ENCODE measurements at places on chromosomes 3 and 15. TPM values are rescaled to one million over a fixed set of nuclear protein-coding genes. Genes with fewer than 3 reads are reported as not detected.

DNA sequence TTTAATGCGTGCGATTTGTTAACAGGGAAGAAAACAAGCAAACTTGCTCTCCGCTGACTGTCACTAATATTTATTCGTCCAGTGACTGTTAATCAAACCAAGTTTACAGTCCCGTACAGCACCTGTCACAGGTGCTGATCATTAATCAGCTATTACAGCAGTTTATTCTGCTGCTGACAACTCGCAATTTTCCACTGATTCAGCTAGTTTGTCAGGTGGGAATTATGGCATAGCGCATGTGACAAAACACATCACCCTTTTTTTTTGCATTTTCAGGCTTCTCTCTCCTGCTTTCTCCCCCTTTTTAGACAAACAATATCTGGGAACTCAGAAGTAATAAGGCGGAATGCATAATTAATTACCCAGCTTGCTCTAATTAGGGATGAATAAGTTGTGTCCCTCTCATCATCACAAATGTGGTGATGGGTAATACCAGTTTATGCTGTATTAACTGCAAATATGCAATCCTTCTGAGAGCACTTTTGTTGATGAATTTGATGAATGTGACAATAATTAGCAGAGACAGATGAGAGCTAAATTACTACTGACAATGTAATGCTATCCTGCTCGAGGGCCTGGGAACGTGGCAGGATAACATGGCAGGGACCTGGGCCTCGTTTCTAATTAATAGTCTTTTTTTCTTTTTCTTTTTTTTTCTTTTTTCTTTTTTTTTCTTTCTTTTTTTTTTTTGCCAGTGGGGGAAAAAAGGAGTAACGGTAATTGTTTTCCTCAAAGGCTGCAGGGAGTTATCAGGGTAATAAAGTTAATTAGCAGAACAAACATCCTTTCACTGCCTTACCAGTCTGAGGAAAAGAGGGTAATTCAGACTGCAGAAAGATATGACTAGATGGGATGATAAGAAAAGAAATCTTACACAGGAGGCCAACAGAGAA is 150.3 kb upstream of the SOX2 start:
- no peak overlapping the region for H3K4me3 ChIP-seq
- no peak overlapping the region for H3K27ac ChIP-seq
- H3K4me1 ChIP-seq = peaks cover under 1% of the 10 kb centered on the region
- DNase-seq = no peak
- H3K27me3 ChIP-seq = no peaks in the 10 kb centered on the region
- no peaks in the 10 kb centered on the region for H3K36me3 ChIP-seq

GRCh38 chr3:195159117-195159813 is 111.7 kb downstream of the XXYLT1 start:
- H3K27ac ChIP-seq = no peak overlapping the region
- no peaks in the 10 kb centered on the region for H3K36me3 ChIP-seq
- peaks cover 6% of the 10 kb centered on the region for H3K4me1 ChIP-seq
- no peaks in the 10 kb centered on the region for H3K27me3 ChIP-seq
- H3K4me3 ChIP-seq = no peak overlapping the region

GRCh38 chr3:190830031-190830430 is 32.5 kb downstream of the GMNC start:
- DNase-seq = no peak
- H3K4me1 ChIP-seq = no peaks in the 10 kb centered on the region
- H3K4me3 ChIP-seq = no peak overlapping the region
- H3K27ac ChIP-seq = no peak overlapping the region
- H3K27me3 ChIP-seq = no peaks in the 10 kb centered on the region
- H3K36me3 ChIP-seq = no peaks in the 10 kb centered on the region

GRCh38 chr3:102979191-102979590 is 544.4 kb downstream of the ZPLD1 start:
- H3K4me3 ChIP-seq = no peak overlapping the region
- H3K27me3 ChIP-seq = no peaks in the 10 kb centered on the region
- H3K27ac ChIP-seq = no peak overlapping the region

DNA sequence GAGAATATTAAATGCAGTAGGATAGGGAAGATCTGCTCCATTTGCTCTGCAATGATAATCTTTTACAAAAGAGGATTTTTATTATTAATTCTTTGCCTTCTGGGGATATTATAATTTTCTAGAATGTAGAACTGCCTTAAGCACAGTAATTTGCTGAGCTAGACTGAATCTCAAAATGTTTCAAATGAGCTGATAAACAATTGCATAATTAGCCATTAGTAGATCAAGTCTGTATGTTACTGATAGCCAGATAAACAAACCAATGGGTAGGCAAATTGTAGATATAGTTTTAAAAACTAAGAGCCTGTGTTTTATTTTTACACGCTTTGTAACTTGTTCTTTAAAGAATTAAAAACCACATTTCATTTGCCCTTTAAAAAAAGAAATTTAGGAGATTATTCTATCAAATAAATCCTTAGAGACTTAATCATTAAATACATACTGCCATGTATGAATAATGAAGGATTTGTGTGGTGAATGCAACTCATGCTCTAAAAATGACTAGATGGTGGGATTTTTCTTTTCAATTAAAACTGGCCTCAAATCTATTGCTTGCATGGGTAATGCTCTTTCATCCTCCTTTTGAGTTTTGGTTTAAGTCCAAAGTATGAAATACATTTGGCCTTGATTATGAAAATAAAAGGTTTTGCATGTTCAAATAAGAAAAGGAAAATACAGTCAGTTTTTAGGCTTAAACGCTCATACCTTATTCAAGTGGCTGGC is 32.6 kb upstream of the NANOGP8 start:
- H3K27ac ChIP-seq = no peak overlapping the region
- H3K4me1 ChIP-seq = no peaks in the 10 kb centered on the region
- DNase-seq = no peak
- H3K27me3 ChIP-seq = no peaks in the 10 kb centered on the region
- no peak overlapping the region for H3K4me3 ChIP-seq

- no peak overlapping the region for H3K4me3 ChIP-seq
- H3K36me3 ChIP-seq = no peaks in the 10 kb centered on the region
- no peak overlapping the region for H3K27ac ChIP-seq
- H3K4me1 ChIP-seq = no peaks in the 10 kb centered on the region
- no peaks in the 10 kb centered on the region for H3K27me3 ChIP-seq
These were observed 225.6 kb upstream of the HES1 start for GRCh38 chr3:193910310-193910709.

DNA sequence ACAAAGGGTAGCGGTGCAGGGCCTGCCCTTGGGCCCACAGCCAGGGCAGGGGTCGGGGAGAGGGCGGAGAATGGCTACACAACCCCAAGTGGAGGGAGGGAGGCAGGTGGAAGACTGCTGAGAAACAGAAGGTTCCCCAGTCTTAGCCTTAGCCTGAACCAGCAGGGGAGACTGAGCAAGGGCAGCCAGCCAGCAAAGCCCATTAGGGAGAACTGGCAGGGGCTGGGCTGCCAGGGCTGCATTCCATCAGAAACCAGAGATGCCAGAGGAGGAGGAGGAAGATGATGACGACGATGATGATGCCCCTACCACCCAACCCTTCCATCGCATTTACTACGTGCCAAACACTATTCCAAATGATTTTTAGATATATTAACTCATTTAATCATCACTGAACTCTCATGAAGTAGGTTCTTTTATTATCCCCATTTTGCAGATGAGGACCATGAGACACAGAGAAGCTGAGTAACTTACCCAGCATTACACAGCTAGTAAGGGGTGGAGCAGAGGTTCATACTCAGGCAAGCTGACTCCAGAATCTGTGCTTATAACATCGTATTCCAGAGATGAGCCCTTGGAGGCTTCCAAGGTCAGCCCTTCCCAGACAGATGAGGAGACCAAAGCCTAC is 8.7 kb downstream of the SEMA7A start:
- no peaks in the 10 kb centered on the region for H3K4me1 ChIP-seq
- no peak overlapping the region for H3K4me3 ChIP-seq
- no peaks in the 10 kb centered on the region for H3K36me3 ChIP-seq
- no peak overlapping the region for H3K27ac ChIP-seq
- H3K27me3 ChIP-seq = no peaks in the 10 kb centered on the region

- no peak overlapping the region for H3K4me3 ChIP-seq
- no peaks in the 10 kb centered on the region for H3K36me3 ChIP-seq
- H3K27ac ChIP-seq = no peak overlapping the region
- H3K27me3 ChIP-seq = no peaks in the 10 kb centered on the region
These were observed 36.6 kb downstream of the TJP1 start for GRCh38 chr15:29785642-29786041.

Gene BCL2A1
- 0.86 TPM for total RNA-seq

Gene GAP43
- 1.8 TPM for total RNA-seq

DNA sequence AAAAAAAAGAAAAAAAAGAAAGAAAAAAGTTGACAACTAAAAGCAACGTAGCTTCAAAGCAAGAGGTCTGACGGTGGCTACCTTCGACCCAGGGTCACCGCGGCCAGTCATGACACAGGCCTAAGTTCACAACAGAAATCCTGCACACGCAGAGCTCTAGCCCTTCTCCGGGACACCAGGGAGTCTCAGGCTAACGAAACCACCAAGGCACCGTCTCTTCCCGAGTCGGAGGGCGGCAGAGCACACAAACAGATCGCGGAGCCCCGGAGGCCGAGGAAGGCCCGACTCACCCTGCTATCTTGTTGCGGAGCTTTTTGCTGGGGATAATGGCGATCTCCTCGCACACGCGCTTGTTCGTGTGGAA is 584 bp downstream of the RPS17 start:
- DNase-seq = peak; percentile 25
- H3K4me3 ChIP-seq = peak overlapping the region; percentile 99
- peaks cover 4% of the 10 kb centered on the region for H3K4me1 ChIP-seq
- H3K27me3 ChIP-seq = no peaks in the 10 kb centered on the region
- H3K36me3 ChIP-seq = peaks cover 19% of the 10 kb centered on the region

Gene MESP1
- 10.5 TPM for total RNA-seq

DNA sequence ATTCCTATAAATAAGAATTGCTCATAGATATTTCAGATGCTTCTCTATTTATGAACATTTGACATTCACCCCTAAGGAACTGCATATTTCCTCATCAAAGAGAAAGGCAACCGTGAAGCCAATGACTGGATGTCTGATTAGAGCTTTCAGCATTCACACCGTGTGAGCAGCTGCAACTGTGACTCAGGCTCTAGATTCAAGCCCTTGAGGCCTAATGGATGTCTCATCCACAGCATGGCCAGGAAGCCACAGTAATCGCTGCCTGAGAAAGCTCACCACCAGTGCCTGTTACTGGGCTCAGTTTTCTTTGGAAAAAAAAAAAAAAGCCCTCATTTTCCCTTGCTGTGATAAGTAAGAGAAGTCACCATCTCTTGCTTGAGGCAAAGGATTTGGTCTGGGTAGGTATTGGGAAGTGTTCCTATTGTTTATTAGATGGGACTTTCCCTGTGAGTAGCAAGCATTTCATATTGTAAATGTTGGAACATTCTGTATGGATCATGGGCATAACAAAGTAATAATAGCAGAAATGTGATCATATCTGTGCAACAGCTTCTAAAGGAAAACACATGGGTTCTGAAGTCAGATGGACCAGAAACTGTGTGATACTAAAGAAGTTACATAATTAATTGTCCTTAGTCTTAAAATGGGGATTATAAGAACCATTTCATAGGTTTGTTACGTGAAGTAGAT is 783.7 kb downstream of the AGBL1 start:
- H3K4me1 ChIP-seq = no peaks in the 10 kb centered on the region
- DNase-seq = no peak
- H3K36me3 ChIP-seq = no peaks in the 10 kb centered on the region

GRCh38 chr15:62026487-62027262 is 33.6 kb downstream of the VPS13C start:
- no peak for DNase-seq
- H3K36me3 ChIP-seq = no peaks in the 10 kb centered on the region
- H3K27ac ChIP-seq = no peak overlapping the region
- H3K4me3 ChIP-seq = no peak overlapping the region
- no peaks in the 10 kb centered on the region for H3K4me1 ChIP-seq

- H3K27me3 ChIP-seq = no peaks in the 10 kb centered on the region
- DNase-seq = no peak
- no peaks in the 10 kb centered on the region for H3K36me3 ChIP-seq
These were observed 42.0 kb upstream of the CGNL1 start for GRCh38 chr15:57334257-57334656.

Gene CGNL1
- 3.9 TPM for total RNA-seq

Gene AGBL1
- 0.10 TPM for total RNA-seq

DNA sequence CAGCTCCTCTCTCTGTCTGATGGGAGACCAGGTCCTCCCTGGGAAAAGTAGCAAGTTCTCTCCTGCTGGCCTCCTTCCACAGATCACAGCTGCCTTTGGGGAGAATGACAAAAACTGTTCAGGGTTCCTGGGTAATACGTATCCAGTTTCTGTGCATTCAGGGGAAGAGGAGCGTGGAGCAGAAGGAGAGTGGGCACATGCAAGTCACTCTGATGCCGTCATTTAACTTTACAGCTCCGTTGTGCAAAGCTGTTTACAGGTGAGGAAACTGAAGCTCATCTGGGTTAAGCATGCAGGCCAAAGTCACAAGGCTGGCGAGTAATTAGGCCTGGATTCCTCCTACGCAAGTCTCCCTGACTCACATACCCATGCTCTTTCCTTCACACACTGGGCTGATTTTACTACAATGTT is 7.5 kb upstream of the TM4SF1 start:
- no peak for DNase-seq
- peaks cover 14% of the 10 kb centered on the region for H3K4me1 ChIP-seq
- no peaks in the 10 kb centered on the region for H3K27me3 ChIP-seq
- no peak overlapping the region for H3K4me3 ChIP-seq
- no peak overlapping the region for H3K27ac ChIP-seq
- no peaks in the 10 kb centered on the region for H3K36me3 ChIP-seq

DNA sequence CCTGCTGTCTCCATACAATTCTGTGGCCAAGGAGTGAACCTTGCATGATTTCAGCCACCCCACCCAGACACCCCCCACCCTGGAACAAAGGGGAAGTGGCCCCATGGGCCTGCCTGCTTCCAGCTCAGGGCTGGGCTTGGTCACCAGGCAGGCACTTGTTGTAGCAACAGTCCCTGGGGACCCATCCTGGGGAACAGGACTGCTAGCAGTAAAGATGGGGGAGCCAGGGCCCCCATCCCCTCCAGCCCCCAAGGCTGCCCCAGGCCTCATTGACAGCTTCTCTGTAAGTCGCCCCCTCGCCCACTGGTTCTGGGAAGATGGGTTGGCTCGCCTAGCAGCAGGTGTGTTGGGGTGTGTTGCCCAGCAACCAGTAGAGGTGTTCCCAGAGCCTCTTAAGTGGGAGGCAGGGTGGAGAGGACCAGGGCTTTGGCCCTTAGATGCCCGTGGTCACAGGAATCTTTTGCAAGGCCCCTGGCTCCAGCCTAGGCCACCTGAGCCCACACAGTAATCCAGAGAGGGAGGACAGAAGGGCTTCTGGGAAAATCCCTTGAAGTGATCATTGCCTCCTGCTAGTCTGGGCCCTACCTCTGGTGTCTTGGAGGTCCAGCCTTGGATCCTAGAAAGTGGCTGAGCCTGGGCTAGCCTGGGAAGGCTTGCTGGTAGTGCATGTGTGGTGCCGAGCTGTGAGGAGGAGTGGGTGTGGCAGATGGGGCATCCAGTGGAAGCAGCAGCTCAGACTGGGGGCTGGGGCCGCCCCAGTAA is 48.9 kb downstream of the CYP11A1 start:
- no peaks in the 10 kb centered on the region for H3K4me1 ChIP-seq
- H3K4me3 ChIP-seq = no peak overlapping the region
- H3K36me3 ChIP-seq = no peaks in the 10 kb centered on the region
- H3K27ac ChIP-seq = no peak overlapping the region

GRCh38 chr3:179376474-179376873 is 29.0 kb downstream of the MFN1 start:
- no peak overlapping the region for H3K4me3 ChIP-seq
- no peaks in the 10 kb centered on the region for H3K4me1 ChIP-seq
- H3K27ac ChIP-seq = no peak overlapping the region
- no peak for DNase-seq
- H3K27me3 ChIP-seq = no peaks in the 10 kb centered on the region

GRCh38 chr3:61650719-61651410 is 89.5 kb downstream of the PTPRG start:
- no peaks in the 10 kb centered on the region for H3K4me1 ChIP-seq
- no peak for DNase-seq
- H3K27me3 ChIP-seq = no peaks in the 10 kb centered on the region
- H3K27ac ChIP-seq = no peak overlapping the region

All from colonic mucosa (tissue), 4 donors.